ENCODE measurements at places on chromosomes 2 and 18.

GRCh38 chr2:43057742-43058725 lies 168.4 kb downstream of the ZFP36L2 start:
- DNase-seq = no peak

- DNase-seq = no peak
These were observed 74.2 kb upstream of the RGPD5 start for GRCh38 chr2:109719871-109720270.

GRCh38 chr2:27958711-27959378 lies 68.3 kb downstream of the BABAM2 start:
- no peak for DNase-seq

DNA sequence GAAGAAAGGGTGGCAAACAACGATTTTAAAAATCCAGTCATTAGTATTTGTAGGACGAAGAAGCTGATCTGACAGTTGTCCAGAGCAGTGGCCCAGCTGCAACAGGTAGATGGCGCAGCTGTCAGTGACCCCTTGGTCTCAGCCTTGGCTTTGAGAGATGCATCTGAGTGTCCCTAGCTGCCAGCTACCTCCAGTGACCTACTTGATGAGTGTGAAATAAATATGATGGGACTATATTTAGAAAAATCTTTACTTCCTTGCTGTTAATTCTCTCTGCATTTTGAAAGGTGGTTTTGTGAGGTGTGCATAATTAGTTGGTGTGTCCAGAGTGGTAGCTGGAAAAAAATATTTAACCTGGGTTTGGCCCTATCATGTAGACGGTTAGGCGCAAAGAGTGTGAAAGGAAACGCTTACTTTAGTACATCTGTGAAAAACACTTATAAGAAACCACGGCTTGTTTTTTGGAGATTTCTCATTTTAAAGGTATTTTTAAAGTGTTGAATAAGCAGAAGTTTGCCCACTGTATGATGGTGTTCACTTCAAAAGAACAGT lies 963 bp downstream of the INPP1 start:
- no peak for DNase-seq

- no peak for DNase-seq
These were observed 13.7 kb downstream of the PMS1 start for GRCh38 chr2:189797902-189798301.

GRCh38 chr2:122411231-122411630 lies 655.8 kb downstream of the TSN start:
- DNase-seq = no peak

GRCh38 chr2:56981554-56981953 lies 797.8 kb downstream of the CCDC85A start:
- DNase-seq = no peak

DNA sequence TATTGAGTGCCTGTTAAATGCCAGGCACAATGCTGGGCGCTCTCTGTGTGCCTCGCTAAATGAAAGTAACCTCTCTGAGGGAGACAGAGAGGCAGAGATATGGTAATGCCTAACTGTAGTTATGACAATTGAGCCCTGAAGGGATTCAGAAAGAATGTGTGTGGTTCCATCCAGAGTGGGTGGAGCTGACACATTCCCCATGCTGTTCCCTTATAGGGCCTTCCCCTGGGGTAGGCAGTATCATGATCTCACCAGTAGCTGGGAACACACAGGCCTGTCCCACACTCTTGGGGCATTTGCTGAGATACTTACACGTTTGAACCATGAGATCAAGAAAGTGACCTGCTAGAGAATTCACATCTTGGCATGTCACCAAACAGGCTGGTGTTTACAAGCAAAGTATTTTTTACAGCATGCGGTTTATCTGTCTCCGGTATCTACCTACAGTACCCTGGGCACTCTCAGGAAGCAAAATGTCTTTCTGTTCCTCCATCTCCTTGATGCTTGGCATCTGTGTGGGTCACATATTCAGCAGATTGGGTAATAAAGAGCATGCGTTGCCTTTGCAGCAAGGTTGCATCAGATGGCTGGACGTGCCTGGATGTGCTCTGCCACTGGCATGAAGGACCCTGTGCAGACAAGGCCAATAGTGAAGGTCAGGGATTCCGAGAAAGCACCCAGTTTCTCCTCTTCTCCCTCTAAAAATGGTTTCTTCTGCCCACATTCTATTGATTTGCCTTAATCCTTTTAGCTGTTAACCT lies 9.4 kb downstream of the CTIF start:
- peak; percentile 84 for DNase-seq

DNA sequence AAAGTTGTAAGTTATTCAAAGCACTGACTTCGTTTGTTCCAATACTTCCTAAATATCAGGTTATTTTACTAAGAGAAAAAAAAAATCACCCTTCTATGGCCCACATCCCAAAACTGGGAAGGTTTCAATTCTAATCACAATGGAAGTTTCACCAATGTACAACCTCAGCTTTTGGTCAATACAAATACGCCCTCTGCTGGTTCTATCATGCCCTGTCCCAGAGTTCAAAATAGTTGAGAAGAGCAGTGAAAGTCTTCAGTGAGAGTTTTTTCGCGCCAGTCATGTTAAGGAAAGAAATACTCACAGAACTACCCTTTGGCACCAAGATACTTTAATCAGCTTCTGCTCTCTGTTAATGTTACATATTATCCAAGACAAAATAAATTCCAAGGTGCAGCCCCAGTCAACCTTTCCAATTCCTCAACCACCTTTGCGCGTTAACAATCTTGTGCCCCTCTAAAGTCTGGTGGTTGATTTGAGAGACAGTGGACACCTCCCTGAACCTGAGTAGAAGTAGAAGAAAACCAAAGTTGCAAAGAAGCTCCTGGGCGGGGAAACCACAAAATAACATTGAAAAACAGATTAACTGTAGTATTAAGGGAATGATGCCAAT lies 59.9 kb downstream of the SUMO1 start:
- DNase-seq = peak; percentile 39

DNA sequence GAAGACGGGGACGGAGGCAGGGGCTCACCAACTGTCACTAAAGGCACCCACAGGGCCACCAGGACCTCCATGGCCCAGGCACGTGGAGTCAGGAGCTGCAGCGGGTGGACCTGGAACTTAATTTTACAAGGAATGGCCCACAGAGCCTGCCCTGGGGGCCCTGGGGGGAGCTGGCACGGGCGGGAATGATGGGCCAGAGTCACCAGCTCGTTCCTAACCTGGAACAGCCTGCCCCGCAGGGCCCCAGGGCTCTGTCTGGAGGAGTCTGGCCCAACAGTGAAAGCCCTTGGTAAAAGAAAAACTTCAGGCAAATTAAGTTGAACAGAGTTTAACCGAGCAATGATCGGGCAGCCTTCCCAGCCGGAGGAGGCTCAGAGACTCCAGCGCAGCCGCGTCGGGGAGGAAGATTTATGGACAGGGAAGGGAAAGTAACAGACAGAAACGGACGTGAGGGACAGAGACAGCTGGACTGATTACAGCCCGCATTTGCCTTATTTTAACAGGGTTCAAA lies 118.4 kb upstream of the TMEM18 start:
- no peak for DNase-seq

- no peak for DNase-seq
These were observed 91.5 kb upstream of the BCL11A start for GRCh38 chr2:60644951-60645350.

- DNase-seq = no peak
These were observed 109.8 kb downstream of the DDX1 start for GRCh38 chr2:15701341-15701907.

DNA sequence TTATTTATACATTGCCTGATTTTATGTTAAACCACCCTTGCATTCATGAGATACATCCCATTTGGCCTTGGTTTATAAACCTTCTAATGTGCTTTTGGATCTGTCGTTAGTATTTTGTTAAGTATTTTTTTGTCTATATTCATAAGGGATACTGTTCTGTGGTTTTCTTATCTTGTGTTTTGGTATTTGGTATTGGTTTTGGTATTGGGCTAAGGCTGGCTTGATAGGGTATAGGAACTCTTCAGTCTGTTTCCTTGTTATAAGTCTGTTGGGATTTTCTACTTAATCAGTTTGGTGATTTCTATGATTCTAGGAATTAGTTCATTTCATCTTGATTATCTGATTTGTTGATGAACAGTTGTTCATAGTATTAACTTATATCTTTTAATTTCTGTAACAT lies 49.2 kb downstream of the RELCH start:
- no peak for DNase-seq

DNA sequence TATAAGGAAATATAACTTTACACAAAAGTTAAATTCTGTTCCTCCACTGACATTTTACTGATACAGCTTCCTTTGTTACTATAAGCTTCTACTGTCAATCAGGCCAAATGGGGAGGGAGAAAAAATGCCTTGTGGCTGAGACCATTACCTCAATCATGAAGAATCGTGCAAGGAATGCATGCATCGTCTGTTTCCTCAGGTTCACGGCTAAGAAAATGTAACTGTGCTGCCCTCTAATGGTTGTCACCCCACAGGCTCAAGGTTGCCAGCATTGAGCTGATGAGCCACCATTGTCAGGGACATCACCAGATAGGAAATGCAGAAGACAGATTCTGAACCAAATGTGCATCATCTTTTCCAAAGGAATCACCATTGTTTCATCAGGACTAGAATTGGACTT lies 426.9 kb downstream of the CDH2 start:
- peak; percentile 32 for DNase-seq

- no peak for DNase-seq
These were observed 342.8 kb upstream of the RAB6C start for GRCh38 chr2:129636692-129637091.

GRCh38 chr18:36635414-36636096 lies 193.2 kb downstream of the TPGS2 start:
- no peak for DNase-seq

- DNase-seq = no peak
These were observed 248.9 kb downstream of the TDRD15 start for GRCh38 chr2:21372654-21373053.

DNA sequence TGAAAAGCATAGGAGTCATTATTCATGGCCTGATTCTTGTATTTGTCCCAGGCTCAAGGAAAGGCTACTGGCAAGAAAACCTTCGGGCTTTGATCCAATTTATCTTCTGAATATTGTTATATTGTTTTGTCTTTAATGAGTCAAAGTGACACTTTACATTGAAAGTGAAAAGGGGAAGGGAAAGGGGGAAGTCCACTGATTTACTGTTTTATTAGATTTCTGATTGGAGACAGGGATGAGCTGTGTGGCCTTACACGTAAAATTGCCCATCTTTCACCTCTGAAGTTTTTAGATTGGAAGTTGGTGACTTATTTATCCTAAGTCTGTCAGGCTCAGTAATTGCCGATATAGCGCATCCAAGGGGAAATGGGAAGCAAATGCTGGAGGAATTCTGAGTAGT lies 843.8 kb upstream of the LRRTM1 start:
- DNase-seq = no peak

DNA sequence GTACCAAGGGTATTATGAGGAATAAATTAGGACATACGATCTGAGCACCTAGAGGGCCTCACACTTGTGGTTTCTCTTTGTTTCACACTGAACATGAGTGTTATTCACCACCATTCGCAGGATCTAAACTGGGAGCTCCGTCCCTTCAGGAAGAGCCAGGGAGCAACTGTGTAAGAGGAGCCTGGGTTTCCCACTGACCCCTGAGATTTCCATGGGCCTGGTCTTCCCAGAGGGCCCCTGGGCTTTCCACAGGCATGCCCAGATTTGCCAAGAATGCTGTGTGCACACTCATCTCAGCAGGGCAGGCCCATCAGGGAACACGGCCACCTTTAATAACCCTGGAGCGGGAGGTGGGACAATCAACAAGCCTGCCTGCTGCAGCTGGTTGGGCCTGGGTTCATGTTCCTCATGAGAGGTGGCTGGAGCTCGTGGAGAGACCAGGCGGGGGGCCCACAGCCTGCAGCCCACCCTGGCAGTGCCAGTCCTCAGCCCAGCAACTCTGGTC lies 416.8 kb upstream of the MYT1L start:
- DNase-seq = no peak

DNA sequence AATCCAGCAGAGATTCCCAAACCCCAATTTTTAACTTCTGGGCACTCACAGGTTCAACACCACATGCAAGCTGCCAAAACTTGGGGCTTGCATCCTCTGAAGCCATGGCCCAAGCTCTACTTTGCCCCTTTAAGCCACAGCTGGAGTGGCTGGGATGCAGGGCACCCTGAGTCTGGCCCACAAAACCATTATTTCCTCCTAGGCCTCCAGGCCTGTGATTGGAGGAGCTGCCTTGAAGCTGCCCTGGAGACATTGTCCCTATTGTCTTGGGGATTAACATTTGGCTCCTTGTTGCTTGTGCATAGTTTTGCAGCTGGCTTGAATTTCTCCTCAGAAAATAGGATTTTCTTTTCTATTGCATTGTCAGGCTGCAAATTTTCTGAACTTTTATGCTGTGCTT lies 109.8 kb upstream of the RPRM start:
- no peak for DNase-seq

- peak; percentile 34 for DNase-seq
These were observed 13.4 kb downstream of the CNOT9 start for GRCh38 chr2:218582076-218582475.

DNA sequence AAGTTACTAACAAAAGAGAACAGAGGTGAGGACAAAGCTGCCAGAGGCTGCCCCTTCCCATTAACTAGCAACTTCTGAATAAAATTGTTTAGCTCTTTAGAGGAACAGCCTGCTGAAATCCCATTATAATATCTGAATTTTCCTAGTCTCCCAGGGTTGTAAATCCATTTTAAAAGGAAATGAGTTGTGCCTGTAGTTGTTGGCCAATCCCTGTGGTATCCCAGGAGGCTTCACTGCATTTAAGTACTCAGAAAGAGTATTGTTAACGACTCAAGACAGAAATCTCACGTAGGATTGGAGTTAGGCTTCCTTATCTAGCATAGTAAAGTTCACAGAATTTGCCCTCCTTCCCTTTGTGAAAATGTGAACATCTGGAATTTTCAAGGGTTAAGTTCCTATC lies 8.9 kb downstream of the LAPTM4A start:
- no peak for DNase-seq

- DNase-seq = no peak
These were observed 9.2 kb downstream of the TMEM37 start for GRCh38 chr2:119440873-119441272.

DNA sequence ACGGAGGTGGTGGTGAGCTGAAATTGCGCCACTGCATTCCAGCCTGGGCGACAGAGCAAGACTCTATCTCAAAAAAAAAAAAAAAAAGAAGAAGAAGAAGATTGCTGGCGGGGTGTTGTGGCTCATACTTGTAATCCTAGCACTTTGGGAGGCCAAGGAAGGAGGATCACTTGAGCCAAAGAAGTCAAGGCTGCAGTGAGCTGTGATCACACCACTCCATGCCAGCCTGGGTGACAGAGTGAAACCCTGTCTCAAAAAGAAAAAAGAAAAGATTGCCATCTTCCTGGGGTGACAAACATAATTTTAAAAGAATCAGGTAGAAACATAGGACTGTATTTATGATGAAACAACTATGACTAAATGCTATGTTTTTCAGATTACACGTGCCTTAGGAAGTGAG lies 55.1 kb upstream of the EML4 start:
- no peak for DNase-seq

DNA sequence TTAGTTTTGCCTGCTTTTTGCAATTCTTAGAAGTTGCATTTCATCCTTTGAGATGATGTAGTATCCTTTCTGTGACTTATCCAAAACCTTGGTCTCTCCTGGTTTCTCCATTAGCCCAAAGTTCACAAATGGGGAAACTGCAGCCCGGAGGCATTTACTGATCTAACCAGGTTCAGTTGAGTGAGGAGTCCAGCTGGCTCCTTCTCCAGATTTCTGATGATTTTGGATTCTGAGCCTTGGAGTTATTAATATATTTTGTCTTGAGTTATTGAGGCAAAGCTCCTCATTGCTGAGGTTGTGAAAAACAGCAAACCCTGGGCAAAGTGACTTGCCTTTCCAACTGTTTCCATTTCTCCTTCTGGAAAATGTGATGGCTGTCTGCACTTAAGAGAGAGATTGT lies 1.7 kb downstream of the SLC1A4 start:
- DNase-seq = no peak

- DNase-seq = no peak
These were observed 246.1 kb downstream of the RPRM start for GRCh38 chr2:153232464-153232863.
